ENCODE measurements at places on chromosomes 3 and 15. TPM values are rescaled to one million over a fixed set of nuclear protein-coding genes. Genes with fewer than 3 reads are reported as not detected.

DNA sequence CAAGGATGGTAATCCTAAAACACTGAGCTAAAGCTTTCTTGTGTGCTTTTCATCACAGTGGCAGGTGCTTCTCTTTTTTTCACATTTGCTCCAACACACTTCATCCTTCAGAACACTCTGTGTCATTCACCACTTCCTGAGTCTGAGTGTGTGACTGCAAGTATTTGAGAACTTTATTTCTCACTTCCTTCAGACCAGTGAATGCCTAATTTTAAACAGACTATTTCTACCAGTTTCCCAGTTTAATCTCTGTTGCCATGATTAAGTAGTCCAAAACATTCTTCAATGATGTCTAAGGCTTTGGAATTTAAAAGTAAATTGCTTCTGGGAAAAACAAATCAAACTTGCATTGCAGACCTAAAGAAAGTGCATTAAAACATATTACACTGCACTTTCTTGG is 541.2 kb downstream of the RBMS3 start:
- no peak overlapping the region for H3K27ac ChIP-seq
- no peaks in the 10 kb centered on the region for H3K4me1 ChIP-seq
- H3K4me3 ChIP-seq, result no peak overlapping the region

GRCh38 chr3:11835028-11835639 is 11.6 kb downstream of the TAMM41 start:
- no peaks in the 10 kb centered on the region for H3K4me1 ChIP-seq
- H3K4me3 ChIP-seq, result no peak overlapping the region
- H3K36me3 ChIP-seq, result peaks cover 64% of the 10 kb centered on the region
- no peak overlapping the region for H3K27ac ChIP-seq
- H3K27me3 ChIP-seq, result no peaks in the 10 kb centered on the region
- DNase-seq, result no peak

DNA sequence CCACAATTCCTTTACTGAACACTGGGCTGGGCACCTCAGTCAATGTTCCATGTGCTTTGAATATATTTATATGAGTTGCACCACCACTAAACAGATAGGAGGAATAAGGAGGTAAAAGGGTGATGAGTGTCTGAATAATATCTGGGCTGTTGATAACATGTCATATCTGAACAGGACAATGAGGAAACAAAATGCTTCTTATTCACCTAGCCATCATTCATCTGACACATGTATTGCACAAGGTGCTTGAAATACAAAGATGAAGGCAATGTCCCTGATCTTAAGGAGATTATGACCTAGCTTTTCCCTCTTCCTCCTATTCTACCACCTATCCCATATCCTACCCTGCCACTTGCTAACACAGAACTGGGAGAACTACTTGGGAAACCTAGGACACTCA is 8.0 kb upstream of the CERS3 start:
- H3K27me3 ChIP-seq, result no peaks in the 10 kb centered on the region
- H3K4me3 ChIP-seq, result no peak overlapping the region
- H3K27ac ChIP-seq, result no peak overlapping the region
- no peaks in the 10 kb centered on the region for H3K4me1 ChIP-seq

Gene TRIM42
- total RNA-seq, result not detected

- DNase-seq, result no peak
- H3K4me3 ChIP-seq, result no peak overlapping the region
- no peaks in the 10 kb centered on the region for H3K4me1 ChIP-seq
- H3K27me3 ChIP-seq, result no peaks in the 10 kb centered on the region
Measured at GRCh38 chr3:81565041-81565440, 196.4 kb downstream of the GBE1 start.

GRCh38 chr3:184005941-184006507 is 11.7 kb downstream of the ABCC5 start:
- peak overlapping the region; percentile 57 for H3K27ac ChIP-seq
- H3K36me3 ChIP-seq, result peaks cover 19% of the 10 kb centered on the region
- peak overlapping the region; percentile 5 for H3K4me3 ChIP-seq
- H3K4me1 ChIP-seq, result peaks cover 51% of the 10 kb centered on the region
- no peaks in the 10 kb centered on the region for H3K27me3 ChIP-seq
- peak; percentile 59 for DNase-seq

DNA sequence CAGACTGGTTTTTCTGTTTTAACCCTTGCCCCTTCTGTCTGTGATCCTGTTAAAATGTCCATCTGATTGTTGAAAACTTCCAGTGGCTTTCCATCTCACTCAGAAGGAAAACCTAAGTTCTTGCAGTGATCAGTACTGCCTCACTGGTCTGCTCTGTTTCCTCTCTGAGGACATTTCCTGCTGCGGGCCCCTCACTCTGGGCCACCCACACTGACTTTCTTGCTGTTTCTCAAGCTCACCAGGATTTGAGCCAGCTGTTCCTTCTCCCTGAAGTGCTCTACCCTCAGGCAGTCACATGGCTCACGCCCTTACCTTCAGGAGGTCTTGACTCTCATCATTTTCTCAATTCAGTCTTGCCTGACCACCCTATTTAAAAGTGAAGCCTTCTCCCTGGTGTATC is 1.8 kb downstream of the GRK7 start:
- no peaks in the 10 kb centered on the region for H3K4me1 ChIP-seq
- no peaks in the 10 kb centered on the region for H3K27me3 ChIP-seq
- DNase-seq, result no peak
- no peak overlapping the region for H3K27ac ChIP-seq
- no peak overlapping the region for H3K4me3 ChIP-seq

Gene GOLGA6C
- total RNA-seq, result not detected

DNA sequence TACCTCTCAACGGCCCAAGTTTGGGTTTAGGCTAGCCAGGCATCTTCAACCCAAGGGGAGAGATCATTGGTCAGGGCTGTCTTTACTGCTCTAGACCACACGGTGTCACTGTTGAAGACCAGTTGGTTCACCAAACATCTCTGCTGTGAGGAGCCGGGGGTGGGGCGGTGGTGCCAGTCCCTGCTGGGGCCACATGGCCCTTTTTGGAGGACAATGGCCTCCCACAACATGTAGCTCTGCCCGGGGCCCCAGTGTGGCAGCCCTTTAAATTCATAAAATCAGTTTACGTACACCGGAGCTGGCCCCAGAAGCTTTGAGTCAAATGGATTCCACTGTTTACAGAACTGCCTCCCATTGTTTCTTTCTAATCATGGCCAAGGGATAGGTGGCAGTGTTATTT is 19.1 kb upstream of the TM4SF18 start:
- H3K4me3 ChIP-seq, result no peak overlapping the region
- no peaks in the 10 kb centered on the region for H3K27me3 ChIP-seq
- H3K36me3 ChIP-seq, result no peaks in the 10 kb centered on the region
- no peaks in the 10 kb centered on the region for H3K4me1 ChIP-seq
- DNase-seq, result no peak

DNA sequence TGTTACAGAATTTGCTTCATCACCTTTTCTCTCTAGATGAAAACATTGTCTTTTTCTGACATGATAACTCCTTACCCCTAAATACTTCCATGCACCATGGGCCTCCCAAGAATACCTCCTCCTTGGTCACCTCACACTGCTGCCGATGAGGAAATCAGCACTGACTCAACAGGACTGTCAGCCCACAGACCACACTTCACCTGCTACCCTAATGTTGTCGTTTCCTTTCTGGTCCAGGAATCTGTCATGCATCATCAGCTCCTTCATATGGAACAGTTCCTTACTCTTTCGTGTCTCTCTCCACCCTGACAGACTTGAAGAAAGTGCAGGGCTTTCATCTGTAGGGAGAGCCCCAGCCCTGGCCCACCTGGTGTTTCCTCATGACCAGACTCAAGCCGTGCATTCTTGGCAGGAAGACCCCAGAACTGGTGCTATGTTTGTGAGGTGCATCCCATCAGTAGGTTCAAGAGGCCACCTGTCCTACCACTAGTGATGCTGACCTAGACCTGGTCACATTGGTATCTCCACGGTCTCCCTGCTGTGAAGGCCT is 41.1 kb upstream of the PLXNA1 start:
- no peak for DNase-seq
- peaks cover 29% of the 10 kb centered on the region for H3K4me1 ChIP-seq

Gene IQCF5
- total RNA-seq, result not detected

- no peak for DNase-seq
- no peaks in the 10 kb centered on the region for H3K4me1 ChIP-seq
- H3K4me3 ChIP-seq, result no peak overlapping the region
- H3K27ac ChIP-seq, result no peak overlapping the region
Measured at GRCh38 chr3:36652104-36652503, 112.2 kb downstream of the DCLK3 start.

- no peaks in the 10 kb centered on the region for H3K27me3 ChIP-seq
- peak; percentile 71 for DNase-seq
- H3K4me1 ChIP-seq, result peaks cover 13% of the 10 kb centered on the region
- H3K27ac ChIP-seq, result peak overlapping the region; percentile 67
- no peak overlapping the region for H3K4me3 ChIP-seq
- no peaks in the 10 kb centered on the region for H3K36me3 ChIP-seq
Measured at GRCh38 chr3:46097691-46098241, 70.5 kb upstream of the XCR1 start.

Gene CYP1A1
- total RNA-seq, result not detected

Measured in right atrium auricular region (tissue), 2 donors.